ENCODE measurements at places on chromosomes 5 and 9.

GRCh38 chr5:133108481-133108921, 56.7 kb downstream of the HSPA4 start:
- no peak for DNase-seq

DNA sequence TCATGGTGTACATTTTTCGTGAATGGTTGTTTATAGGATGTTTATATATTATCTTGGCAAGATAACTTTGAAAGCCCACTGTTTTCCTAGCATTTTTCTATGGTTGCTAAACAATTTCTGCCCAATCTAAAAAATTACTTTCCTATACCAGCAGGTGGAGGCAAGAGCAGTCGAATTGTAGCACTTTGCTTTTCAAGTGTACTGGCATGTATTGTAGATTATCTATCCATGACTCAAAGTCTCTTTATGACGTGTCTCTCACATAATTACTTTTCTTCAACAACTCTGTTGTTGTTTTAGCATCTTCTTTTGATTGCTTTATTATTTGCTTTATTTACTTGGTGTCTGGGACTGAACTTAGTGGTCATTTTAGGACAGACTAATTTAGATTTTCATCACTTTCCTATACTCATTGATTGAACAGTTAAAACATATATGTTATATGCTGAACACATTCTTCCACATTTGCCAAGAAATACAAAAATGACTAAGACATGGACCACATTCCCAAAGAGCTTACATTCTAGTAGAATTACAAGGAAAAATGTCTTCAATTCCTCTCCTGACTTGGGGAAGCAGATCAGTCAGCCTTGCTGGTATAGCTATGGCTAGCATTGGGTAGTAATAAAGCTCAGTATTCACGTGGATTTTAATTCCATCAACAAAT, 20.7 kb downstream of the NLN start:
- no peak for DNase-seq

GRCh38 chr5:173862047-173862477, 26.1 kb upstream of the CPEB4 start:
- no peak for DNase-seq

DNA sequence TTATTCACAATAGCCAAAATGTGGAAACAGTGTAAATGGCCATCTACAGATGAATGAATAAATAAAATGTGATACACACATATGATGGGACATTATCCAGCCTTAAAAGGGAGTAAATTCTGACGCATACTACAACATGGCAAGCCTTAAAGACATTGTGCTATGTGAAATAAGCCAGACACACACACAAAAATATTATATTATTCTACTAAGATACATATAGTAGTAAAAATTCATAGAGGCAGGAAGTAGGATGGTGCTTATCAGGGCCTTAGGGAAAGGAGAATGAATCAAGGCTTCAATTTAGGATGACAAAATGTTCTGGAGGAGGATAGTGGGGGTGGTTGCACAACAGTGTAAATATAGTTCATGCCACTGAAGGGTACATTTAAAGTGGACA, 346.7 kb upstream of the SMARCA2 start:
- no peak for DNase-seq

DNA sequence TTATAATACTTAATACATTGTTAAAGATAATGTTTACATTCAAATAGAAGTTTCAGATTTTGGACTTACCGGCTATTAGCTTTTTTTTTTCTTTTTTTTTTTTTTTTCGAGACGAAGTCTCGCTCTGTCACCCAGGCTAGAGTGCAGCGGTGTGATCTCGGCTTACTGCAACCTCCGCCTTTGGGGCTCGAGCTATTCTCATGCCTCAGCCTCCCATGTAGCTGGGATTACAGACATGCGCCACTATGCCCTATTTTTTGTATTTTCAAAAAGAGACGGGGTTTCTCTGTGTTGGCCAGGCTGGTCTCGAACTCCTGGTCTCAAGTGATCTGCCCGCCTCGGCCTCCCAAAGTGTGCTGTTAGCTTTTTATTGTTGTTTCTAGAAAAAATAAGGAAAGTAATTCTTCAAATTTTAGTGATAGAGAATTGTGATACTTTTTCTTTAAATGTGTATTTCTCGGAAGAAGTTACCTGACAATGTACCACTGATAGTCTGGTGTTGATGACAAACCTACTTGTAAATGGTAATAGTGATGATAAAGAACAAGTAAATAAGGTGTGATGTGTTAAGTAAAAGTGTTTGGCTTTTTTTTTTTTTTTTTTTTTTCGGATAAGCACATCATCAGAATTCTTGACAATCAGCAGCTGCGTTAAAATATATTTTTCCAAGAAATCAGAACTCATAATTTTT, 2.7 kb downstream of the CDC42SE2 start:
- no peak for DNase-seq

GRCh38 chr5:94906750-94907149, 288.3 kb downstream of the SLF1 start:
- DNase-seq = no peak

DNA sequence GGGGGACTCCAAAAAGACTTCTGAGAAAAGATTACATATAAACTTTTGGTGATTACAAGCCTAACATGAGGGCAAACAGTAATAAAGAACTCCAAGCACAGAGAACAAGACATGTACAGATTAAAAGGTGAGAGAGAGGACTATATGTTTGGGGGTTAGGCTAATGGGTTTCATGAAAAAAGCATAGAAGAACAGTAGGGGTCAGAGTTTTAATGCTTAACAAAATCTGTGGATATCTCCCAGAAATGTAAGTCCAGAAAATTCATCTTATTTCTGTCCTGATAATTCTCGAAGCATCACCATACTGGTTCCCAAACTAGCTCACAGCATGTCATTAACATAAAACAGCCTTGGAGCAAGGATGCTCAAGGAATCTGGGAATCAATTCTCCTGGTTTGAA, 137.2 kb downstream of the ARRDC3 start:
- DNase-seq = no peak

DNA sequence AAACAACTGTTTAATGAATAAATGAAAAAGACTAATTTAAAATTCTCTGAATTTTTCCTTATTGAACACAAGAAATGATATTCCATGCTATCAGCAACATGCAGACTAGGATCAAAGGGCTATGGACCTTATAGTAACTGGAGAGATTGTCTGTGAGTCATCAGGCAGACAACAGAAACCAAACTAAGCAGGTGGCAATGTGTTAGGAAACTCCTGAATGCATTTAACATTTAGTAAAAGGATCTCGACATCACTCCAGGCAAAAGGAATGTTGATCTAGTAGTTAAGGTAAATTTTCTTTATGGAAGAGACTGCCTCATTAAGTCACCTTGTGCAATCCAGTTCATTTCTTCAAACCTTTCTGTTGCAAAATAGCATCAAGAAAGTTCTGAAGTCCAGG, 58.4 kb downstream of the ARL15 start:
- DNase-seq = no peak

DNA sequence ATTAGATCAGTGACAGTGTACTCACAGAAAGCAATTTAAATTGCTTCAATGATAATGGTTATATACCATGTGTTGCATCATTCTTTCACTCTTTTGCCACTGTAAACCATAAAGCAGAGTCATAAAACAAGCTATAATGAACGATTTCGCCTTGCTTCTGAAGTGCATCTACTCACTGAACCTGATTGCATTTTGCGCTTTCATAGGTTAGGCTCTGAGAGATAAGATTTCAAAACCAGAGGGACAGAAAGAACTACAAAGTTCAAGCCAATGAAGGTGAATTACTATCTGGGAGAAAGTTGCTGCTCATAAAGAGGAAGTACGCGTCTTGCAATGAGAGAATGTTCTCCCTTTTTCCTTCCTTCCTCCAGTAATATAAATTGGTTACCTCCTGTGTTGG, 412.7 kb downstream of the CETN3 start:
- no peak for DNase-seq

DNA sequence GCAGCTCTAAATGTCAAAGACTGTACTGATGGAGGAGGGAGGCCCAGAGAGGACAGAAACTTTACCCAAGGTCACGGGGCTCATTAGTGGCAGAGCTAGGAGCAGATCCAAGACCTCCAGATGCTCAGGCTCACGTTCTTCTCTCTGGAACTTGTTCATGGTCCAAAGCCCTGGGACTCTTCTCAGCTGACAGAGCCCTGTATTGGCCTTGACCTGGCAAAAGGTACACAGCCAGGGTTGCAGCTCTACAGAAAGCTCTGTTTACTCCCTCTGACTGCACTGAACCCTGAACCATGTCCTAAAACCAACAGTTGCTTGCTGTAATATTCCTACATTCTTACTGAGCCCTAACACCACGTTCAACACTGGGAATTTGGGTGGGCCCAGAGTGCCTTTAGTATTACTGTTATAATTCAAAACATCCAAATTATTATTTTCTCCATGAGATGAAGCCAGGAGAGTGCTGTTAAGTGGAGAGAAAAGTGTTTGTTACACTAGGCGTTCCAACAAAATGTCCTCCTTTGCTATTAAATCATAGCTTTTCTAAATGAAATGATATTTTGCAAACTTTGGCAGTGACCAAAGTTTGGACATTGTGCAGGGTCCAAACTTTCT, 602.4 kb upstream of the CLINT1 start:
- no peak for DNase-seq

- no peak for DNase-seq
Observed at GRCh38 chr9:17082343-17083064, 52.3 kb upstream of the CNTLN start.

GRCh38 chr5:158407824-158408195, 548.9 kb upstream of the CLINT1 start:
- DNase-seq = no peak

DNA sequence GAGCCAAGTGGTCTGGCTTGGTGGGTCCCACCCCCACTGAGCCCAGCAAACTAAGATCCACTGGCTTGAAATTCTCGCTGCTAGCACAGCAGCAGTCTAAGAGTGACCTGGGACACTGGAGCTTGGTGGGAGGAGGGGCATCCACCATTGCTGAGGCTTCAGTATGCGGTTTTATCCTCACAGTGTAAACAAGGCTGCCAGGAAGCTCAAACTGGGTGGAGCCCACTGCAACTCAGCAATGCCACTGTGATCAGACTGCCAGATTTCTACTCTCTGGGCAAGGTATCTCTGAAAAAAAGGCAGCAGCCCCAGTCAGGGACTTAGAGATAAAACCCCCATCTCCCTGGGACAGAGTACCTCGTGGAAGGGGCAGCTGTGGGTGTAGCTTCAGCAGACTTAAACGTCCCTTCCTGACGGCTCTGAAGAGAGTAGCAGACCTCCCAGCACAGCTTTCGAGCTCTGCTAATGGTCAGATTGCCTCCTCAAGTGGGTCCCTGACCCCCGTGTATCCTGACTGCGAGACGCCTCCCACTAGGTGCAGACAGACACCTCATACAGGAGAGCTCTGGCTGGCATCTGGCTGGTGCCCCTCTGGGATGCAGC, 18.2 kb upstream of the STK32A start:
- no peak for DNase-seq

DNA sequence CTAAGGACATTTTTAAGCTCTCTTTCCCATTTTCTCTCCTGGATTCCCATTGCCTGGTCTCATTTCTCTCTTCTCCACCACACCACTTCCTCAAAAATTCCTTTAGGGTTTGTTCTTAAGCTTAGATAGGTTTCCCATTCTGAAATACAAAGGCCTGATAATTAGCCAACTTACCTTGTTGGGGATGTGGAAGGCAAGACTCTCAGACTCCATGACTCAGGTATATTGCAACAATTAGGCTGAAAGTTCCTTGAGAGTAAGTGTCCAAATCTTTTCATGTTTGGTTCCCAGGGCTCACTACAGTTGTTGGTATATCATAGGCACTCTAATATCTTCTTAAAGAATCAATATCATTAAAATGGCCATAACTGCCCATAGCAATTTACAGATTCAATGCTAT, 43.6 kb downstream of the FXN start:
- DNase-seq = no peak

GRCh38 chr5:111116550-111116949, 24.4 kb downstream of the WDR36 start:
- DNase-seq = no peak

- DNase-seq = no peak
Observed at GRCh38 chr9:124345751-124346281, 69.4 kb downstream of the PSMB7 start.

GRCh38 chr5:149561848-149562247, 10.6 kb upstream of the CSNK1A1 start:
- DNase-seq = no peak

DNA sequence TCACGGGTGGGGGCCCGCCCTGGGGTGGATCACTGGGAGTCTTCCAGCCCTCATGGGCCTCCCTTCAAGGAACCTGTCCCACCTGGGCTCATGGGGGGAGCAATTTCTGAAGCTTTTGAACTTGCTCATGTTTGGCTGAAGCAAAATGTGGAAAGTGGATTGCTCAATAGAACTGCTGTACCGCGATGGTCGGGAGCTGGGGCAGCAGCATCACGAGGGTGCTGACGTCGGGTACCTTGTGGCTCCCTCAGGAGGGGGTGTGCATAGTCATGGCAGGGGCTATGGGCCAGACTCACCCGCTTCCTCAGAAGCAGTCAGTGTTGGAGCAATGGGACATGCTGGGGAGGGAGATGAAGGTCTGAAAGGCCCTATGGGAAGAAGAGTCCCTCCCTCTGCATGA, 57.9 kb downstream of the PRRT1B start:
- no peak for DNase-seq

GRCh38 chr9:94783928-94784327, 57.4 kb downstream of the AOPEP start:
- no peak for DNase-seq

DNA sequence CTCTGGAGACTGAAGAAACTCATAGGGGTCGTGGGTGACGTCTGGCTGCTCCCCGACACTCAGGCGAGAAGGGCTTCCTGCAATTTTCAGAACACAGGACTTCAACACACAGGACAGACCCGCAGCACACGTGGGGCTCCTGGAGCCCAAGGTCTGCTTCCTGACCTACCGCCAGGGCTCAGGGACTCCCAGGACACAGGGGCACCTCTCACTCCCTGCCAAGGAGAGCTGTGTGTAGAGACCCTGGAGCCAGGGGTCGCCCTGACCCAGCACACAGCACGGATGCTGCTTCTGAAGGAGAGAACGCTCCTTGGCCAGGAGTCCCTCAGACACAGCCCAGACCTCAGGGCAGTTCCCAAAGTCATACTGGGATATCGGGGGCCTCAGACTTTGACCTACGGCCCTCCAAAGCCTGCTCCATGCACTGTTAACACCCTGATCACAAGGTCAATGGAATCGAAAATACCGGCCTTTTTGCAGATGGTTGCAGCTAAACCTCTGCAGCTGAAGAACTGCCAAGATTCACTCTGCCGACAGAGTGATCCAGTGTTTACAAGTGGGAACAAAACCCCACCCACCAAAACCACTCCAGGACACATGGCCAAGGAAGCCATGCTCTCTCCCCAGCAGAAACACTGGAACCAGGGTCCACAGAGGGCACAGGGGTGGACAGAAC, 13.8 kb upstream of the ZDHHC11 start:
- DNase-seq = no peak

GRCh38 chr5:121748686-121749085, 103.0 kb upstream of the FTMT start:
- no peak for DNase-seq

Data from amygdala (tissue), 56 donors.